ENCODE measurements at places on chromosomes 11 and 22. TPM values are rescaled to one million over a fixed set of nuclear protein-coding genes. Genes with fewer than 3 reads are reported as not detected.

HOATZ gene
- total RNA-seq, result not detected

CTSF gene
- 5.0 TPM for total RNA-seq

DNAJB7 gene
- total RNA-seq, result not detected

DUSP8 gene
- 2.0 TPM for total RNA-seq

CD82 gene
- 9.4 TPM for total RNA-seq
